ENCODE measurements at places on chromosomes 2 and 18. TPM values are rescaled to one million over a fixed set of nuclear protein-coding genes. Genes with fewer than 3 reads are reported as not detected.

The SLC9A2 gene
- under 0.01 TPM for total RNA-seq

The ZDBF2 gene
- total RNA-seq, result 17.4 TPM

The GCG gene
- not detected for total RNA-seq

DNA sequence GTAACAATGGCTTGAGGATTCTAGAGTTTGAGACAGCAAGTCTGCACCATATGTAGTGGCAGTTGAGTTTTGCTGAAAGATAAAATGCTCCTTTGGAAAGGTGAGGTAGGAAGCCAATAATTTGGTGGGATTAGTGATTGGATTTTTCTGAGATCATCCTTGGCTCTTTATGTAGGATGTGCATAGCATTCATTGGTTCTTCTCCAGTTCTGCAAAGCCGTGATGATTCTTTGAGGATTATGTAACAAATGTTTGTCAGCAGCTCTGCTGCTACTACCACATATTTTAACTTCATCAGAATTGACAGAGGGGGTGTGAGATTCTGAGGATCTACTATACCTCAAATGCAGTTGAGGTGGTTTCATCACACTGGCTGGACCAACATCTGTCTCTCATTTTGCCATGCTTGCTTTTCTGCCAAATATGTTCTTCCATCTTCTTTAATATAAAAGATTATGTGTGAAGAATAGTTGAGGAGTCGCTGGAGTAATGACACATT is 188.9 kb upstream of the RASGRP3 start:
- no peak for DNase-seq

DNA sequence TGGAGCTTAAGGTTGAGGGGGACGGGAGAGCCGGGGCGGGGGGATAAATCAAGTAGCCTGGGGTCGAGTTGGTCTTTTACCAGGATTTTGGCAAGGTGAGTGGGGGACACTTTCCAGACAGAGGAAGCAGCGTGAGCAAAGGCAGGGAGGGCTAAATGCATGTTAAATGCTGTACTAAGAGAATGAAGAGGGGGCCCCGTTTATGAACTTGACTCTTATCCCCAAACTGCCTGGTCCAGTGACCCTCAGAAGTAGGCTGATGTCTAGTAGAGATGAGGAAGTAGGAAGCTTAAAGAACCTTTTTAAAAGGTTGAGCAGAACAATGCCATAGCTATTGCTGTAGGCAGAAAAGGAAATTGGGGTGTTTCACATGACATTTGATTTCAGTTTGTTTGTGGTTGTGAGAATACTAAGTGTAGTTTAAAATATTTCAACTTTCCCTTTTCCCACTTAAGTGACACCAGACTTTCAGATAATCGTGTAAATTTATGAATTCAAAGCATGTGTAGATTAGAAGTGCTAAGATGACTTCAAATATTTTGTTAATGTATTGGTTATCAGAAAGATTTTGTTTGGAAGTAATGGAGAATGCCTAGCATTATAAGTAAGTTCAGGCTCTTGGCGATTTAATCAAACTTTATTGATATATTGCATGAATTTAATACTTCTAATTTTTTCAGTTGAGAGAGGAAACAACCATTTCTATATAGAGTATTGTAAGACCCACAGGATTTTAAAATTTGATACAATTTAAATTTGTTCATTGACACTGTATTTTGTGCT is 1.8 kb downstream of the REL start:
- no peak for DNase-seq

- DNase-seq, result no peak
Measured at GRCh38 chr2:138446043-138446442, 55.5 kb upstream of the SPOPL start.

- peak; percentile 17 for DNase-seq
Measured at GRCh38 chr2:55490554-55490953, 29.0 kb upstream of the CFAP36 start.

DNA sequence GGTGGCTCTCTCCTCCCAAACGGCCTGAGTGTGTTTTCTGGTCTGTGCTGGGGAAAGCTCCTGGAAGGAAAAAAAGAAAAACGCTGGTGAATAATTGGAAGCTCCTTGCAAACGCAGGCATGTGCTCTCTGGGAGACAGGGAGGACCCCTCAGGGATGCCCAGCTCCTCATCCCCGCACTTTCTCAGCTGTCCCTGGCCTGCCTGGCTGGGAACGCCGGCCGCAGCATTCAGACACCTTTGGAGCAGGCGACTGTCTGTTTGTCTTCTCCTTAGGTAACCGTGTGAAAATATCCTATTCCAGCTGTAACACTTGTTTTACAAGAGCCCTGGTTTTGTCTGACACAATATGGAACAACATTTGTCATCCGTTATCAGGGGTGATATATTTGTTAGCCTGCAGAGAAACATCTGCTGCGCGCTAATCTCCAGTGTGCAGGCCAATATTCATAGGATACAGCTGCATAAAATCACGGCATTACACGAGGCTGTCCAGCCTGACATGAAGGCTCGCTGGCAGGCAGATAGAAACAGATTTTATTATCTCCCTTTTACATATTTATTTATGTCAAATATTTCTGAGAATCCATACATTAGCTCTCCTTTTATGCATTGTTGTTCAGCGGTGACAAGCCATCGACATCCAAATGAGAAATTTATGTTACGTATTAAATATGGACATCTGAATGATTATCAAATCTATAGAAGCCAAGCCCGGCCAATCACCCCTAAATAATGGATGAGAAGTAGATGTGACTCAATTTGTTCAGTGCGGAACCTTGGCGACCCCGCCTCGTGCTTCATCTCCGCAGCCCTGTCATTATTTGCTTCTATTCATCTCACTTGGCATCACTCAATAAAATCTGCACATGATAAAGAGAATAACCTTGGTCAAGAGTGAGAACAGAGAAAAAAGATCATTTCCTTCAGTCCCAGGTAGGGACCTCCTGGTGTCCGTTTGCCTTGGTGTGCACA is 675.1 kb upstream of the SALL3 start:
- no peak for DNase-seq

- no peak for DNase-seq
Measured at GRCh38 chr2:85324639-85325465, 2.9 kb downstream of the TGOLN2 start.

GRCh38 chr2:167237478-167237877 is 349.2 kb downstream of the XIRP2 start:
- DNase-seq, result no peak

Measured in uterus (tissue), 4 donors.